ENCODE measurements at places on chromosomes 7 and 10. TPM values are rescaled to one million over a fixed set of nuclear protein-coding genes. Genes with fewer than 3 reads are reported as not detected.
A peak's percentile ranks its signal among the peaks of the same experiment; 100 is the strongest.

DNA sequence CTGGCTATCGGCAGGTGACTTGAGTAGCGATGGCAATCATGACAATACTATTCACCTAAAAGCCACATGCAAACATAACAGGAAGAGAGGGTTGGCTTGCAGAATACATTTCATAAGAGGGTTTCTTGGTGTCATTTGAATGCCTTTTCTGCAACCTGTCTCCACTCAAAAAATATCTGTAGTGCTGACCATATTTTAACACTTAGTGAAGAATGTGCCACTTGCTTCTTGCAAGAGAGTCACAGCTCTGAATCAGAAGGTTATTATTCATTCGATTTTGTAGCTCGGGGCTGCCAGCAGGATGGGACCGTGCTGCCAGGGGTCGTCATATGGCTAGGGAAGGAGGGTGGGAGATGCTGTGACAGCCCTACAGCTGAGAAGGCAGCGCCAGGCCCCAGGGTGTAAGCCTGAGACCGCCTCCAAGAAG is 152.0 kb upstream of the PITRM1 start:
- DNase-seq: no peak
- H3K27me3 ChIP-seq: peaks cover 2% of the 10 kb centered on the region
- H3K27ac ChIP-seq: no peak overlapping the region
- H3K36me3 ChIP-seq: no peaks in the 10 kb centered on the region
- H3K4me1 ChIP-seq: no peaks in the 10 kb centered on the region

GRCh38 chr10:13371897-13372470 is 23.9 kb upstream of the SEPHS1 start:
- peaks cover 11% of the 10 kb centered on the region for H3K27me3 ChIP-seq
- no peak overlapping the region for H3K4me3 ChIP-seq
- no peaks in the 10 kb centered on the region for H3K36me3 ChIP-seq
- H3K27ac ChIP-seq: no peak overlapping the region
- DNase-seq: peak; percentile 83
- H3K4me1 ChIP-seq: no peaks in the 10 kb centered on the region

- no peak for DNase-seq
- no peak overlapping the region for H3K27ac ChIP-seq
- H3K4me1 ChIP-seq: no peaks in the 10 kb centered on the region
Measured at GRCh38 chr10:124370426-124370825, 48.3 kb downstream of the OAT start.

Gene HTR5A
- not detected for polyA plus RNA-seq

Gene ERVW-1
- not detected for polyA plus RNA-seq

Gene ZRANB1
- polyA plus RNA-seq: 5.0 TPM

- H3K27ac ChIP-seq: no peak overlapping the region
- DNase-seq: no peak
- peaks cover 7% of the 10 kb centered on the region for H3K27me3 ChIP-seq
- H3K4me3 ChIP-seq: no peak overlapping the region
Measured at GRCh38 chr7:77202481-77202976, 2.9 kb upstream of the FGL2 start.

DNA sequence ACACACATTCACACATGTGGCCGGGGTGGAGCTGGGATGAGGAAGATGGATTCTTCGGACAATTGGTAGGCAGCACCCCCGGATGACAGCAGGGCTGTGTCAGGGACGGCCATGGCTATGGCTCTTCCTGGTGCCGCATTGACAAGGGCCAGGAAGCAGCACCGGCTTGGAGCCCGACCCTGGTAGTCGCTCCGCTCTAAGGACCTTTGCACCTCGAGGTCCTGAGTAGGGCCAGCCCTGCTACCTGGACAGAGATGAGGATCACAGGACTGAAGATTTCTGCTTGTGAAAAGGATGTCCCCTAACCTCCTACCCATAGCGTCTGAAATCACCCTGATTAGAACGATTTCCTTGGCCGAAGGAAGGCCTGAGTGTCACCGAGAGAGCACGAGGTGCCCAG is 134.1 kb downstream of the ADARB2 start:
- H3K27ac ChIP-seq: no peak overlapping the region
- H3K36me3 ChIP-seq: no peaks in the 10 kb centered on the region
- H3K4me3 ChIP-seq: no peak overlapping the region
- H3K4me1 ChIP-seq: no peaks in the 10 kb centered on the region
- DNase-seq: no peak

DNA sequence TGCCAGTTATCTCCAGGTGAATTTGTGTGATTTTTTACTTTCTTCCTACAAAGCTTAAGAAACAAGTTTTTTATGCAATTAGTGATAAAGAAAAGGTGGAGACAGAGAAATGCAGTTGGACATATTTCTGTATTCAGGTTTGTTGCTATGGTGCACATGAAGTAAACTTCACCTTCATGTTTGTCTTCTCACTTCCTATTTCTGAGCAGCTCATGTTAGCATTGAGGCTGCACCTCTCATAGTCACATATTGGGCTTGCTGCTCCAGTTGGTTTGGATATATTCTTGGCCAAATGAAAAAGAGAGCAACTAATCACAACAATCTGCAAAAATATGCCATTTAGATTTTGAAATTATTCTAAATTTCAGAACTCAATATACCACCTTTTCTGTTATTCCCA is 475.6 kb upstream of the ZWINT start:
- H3K36me3 ChIP-seq: no peaks in the 10 kb centered on the region
- no peaks in the 10 kb centered on the region for H3K4me1 ChIP-seq
- no peaks in the 10 kb centered on the region for H3K27me3 ChIP-seq
- no peak overlapping the region for H3K4me3 ChIP-seq
- DNase-seq: no peak

Gene ABCB4
- polyA plus RNA-seq: 0.11 TPM

GRCh38 chr7:27155816-27156507 is 513 bp downstream of the HOXA7 start:
- peak; percentile 79 for DNase-seq
- H3K27me3 ChIP-seq: no peaks in the 10 kb centered on the region
- peaks cover 69% of the 10 kb centered on the region for H3K4me1 ChIP-seq
- H3K27ac ChIP-seq: peak overlapping the region; percentile 96
- H3K4me3 ChIP-seq: peak overlapping the region; percentile 76

Gene LIPA
- polyA plus RNA-seq: 24.0 TPM

Gene PDAP1
- polyA plus RNA-seq: 19.3 TPM

DNA sequence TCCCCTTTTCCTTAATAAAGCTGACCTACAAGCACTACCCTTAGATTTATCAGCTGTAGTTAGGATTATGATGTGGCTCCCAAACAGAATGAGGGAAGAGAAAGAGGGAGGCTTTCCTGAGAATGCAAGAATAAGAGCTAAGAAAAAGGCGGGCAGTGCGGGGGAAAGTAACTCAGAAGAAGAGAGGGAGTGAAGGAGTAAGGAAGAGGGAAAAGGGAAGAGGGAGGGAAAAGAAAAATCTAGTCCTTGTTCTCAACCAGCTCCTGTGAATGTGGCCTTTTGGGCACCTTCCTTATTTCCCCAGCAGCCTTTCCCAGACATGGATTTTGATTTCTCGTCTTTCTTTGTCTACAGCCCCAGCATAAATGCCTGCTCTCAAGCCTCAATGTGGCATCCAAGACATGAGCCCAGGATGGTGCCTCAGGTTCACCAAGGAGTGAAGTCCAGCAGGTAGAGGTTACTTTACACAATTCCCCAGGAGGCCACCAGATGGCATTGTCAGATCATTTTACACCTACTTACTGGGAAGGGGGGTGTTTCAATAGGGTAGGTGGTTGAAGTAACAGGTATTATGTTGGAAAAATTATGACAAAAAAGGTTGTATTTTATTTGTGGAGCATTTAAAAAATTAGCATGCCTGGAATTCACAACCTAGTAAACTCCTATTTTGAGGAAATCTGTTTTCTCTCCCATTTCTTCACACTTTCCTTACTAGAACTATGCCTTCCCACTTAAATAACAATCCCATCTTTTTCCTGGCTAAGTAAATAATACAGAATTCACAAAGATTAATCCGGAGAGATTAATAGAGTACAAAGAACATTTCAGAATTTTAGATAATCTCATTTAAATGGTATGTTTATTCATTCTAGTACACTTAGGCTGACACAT is 106.5 kb downstream of the HTR7 start:
- no peak overlapping the region for H3K27ac ChIP-seq
- DNase-seq: peak; percentile 58
- H3K36me3 ChIP-seq: no peaks in the 10 kb centered on the region
- H3K27me3 ChIP-seq: peaks cover 4% of the 10 kb centered on the region
- no peak overlapping the region for H3K4me3 ChIP-seq

Gene SRGN
- polyA plus RNA-seq: 384 TPM

- no peak for DNase-seq
- H3K4me1 ChIP-seq: no peaks in the 10 kb centered on the region
- H3K36me3 ChIP-seq: no peaks in the 10 kb centered on the region
- no peak overlapping the region for H3K4me3 ChIP-seq
Measured at GRCh38 chr10:31822616-31823318, 105.9 kb downstream of the ARHGAP12 start.

DNA sequence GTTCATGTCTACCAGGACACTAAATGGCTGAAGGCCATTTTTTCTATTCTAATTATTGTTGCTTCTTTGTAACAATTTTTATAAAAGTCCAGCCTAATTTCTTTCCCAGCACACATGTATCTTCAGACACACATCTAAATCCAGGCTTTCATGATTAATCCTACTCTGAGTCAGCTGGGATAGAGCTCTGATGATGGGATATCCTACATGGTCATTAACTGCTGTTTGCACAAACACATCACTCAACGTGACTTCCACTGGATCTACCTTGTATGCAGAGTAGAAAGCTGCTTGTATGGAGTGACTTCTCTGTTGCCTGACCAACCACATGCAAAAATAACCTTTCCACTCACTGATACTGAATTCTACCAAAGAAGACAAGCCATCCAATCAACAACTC is 260.9 kb downstream of the AHR start:
- no peak overlapping the region for H3K4me3 ChIP-seq
- no peak for DNase-seq
- H3K27me3 ChIP-seq: peaks cover 2% of the 10 kb centered on the region

DNA sequence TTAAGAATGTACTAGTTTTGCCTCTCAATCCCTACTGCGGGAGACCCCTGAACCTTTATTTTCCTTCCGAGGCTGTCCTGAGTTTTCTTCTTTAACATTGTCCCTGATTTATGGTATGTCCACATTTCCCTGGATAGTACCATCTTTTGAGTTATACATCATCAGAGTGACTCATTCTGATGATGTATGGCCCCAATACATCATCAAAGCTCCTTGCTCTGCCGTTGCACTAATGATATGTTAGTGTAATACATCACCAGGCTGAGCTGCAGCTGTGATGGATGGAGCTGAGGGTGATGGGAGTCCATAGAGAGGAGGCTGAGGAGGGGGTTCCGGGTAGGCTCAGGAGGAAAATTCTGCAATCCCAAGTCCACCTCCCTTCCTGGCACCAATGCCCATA is 986.5 kb downstream of the KCNMA1 start:
- no peak for DNase-seq
- H3K4me1 ChIP-seq: no peaks in the 10 kb centered on the region
- no peaks in the 10 kb centered on the region for H3K36me3 ChIP-seq

- H3K4me1 ChIP-seq: peaks cover 40% of the 10 kb centered on the region
- no peak overlapping the region for H3K27ac ChIP-seq
- H3K36me3 ChIP-seq: no peaks in the 10 kb centered on the region
- no peak for DNase-seq
- H3K27me3 ChIP-seq: no peaks in the 10 kb centered on the region
Measured at GRCh38 chr7:21938463-21938862, 7.2 kb downstream of the CDCA7L start.

- H3K36me3 ChIP-seq: no peaks in the 10 kb centered on the region
- no peak for DNase-seq
- no peaks in the 10 kb centered on the region for H3K4me1 ChIP-seq
- H3K27me3 ChIP-seq: no peaks in the 10 kb centered on the region
- H3K27ac ChIP-seq: no peak overlapping the region
Measured at GRCh38 chr10:76582531-76582930, 1055.1 kb downstream of the KCNMA1 start.

Gene GOLGA7B
- 0.02 TPM for polyA plus RNA-seq
